ENCODE measurements at places on chromosomes 5 and 9. TPM values are rescaled to one million over a fixed set of nuclear protein-coding genes. Genes with fewer than 3 reads are reported as not detected.

DNA sequence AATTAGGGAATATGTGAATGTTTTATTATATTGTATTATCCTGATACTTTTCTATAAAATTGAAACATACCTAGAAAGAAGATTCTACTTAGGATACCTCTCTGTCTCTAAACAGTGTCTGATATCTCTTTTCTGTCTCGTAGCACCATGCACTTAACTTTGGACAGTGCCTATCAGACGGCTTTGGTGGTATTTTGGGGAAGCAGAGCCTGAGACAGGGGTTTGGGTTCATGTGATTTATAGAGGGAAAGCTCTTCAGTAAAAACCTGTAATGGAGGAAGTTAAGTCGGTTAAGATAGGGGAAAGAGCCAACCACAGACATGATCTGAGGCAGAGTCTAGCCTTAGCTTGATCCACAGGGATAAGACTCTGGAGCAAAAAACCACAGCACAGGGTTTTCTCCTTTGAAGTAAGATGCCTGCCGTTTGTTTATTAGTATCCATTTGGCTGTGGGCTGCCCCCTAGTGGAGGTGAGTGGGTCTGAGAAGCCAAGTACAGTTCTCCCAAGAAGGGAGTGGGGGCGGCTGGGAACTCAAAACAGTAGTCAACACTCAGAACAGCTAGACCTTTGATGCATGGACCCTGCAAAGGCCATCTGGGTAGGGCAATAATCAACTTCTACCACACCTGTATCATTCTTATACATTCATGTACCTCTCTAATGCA is 141.2 kb upstream of the ASTN2 start:
- no peak for DNase-seq

- DNase-seq: no peak
Observed at GRCh38 chr9:38489057-38489456, 64.8 kb upstream of the IGFBPL1 start.

- DNase-seq: no peak
Observed at GRCh38 chr5:117859176-117859575, 1129.2 kb downstream of the DTWD2 start.

DNA sequence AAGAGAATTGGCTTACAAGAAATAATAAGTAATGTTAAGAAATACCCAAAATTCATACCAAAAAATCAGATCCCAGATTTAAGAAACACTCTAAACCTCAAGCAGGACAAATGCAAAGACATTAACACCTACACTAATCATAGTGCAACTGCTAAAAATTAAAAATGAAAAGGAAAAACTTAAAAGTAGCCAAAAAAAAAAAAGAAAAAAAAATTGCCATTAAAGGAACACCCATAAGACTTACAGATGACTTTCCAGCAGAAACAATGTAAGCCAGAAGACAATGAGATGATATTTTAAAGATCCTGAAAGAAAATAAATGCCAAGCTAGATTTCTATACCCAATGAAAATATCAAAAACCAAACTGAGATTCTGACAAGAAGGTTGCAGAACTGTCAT is 101.5 kb downstream of the DENND1A start:
- no peak for DNase-seq

C8G gene
- 1.4 TPM for total RNA-seq

Data from posterior vena cava (tissue), 2 donors.